Epithelial cell of proximal tubule (primary cell): ENCODE measurements at places on chromosomes 4 and X. TPM values are rescaled to one million over a fixed set of nuclear protein-coding genes. Genes with fewer than 3 reads are reported as not detected.

Gene COL4A6
- 1.4 and 2.0 TPM in 2 replicates for total RNA-seq

Gene CCKAR
- total RNA-seq, result not detected in 2 replicates

Gene ACOX3
- total RNA-seq, result 10.5 and 16.0 TPM in 2 replicates

Gene ANXA10
- total RNA-seq, result 0.29 and 0.94 TPM in 2 replicates

Gene CFAP47
- total RNA-seq, result 0.51 TPM in 1 of 2 replicates, not detected in the other
